ENCODE measurements at places on chromosomes 7 and 10. TPM values are rescaled to one million over a fixed set of nuclear protein-coding genes. Genes with fewer than 3 reads are reported as not detected.

- DNase-seq, result no peak
Observed at GRCh38 chr7:44375926-44376342, 50.5 kb upstream of the CAMK2B start.

DNA sequence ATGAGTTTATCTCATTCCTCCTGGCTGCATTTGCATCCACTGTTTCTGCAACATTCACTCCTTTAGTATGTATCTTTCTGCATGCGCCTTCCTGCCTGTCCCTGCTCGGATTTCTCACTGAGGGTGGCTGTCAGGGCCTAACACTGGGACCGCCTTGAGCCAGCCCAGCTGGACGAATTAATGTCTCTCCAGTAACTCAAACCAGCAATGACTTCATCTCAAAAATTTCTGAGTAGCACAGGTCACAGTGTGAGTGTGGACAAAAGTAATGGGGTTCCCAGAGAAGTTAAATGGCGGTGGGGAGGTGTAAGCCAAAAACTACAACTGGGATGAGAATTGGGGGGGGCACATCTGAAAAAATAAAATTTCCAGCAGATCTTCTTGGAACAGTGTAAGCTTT lies 444.0 kb upstream of the MGMT start:
- DNase-seq, result no peak

Gene PSMG3
- 38.2 TPM for total RNA-seq

DNA sequence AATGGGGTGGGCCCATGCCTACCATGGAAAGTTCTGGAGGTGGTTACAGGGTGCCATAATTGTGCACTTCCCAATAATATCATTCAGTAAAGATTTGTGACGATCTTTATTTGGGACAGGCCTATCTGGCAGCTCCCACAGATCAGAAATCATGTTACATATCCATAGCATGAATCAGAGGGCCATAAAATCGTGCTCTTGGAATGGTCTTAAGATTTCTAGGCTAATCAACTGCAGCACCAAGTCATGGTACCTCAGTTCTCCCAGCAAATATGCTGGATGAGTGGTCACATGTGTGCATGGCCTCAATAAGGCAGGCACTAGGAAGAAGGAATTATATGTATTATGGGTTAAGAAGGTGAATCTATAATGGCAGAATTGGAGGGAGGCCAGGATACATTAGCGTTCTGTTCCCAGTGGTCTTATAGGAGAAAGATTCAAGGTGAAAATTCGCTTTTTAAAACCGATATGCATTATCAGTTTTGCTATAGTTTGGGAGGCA lies 134.7 kb downstream of the NRP1 start:
- no peak for DNase-seq

DNA sequence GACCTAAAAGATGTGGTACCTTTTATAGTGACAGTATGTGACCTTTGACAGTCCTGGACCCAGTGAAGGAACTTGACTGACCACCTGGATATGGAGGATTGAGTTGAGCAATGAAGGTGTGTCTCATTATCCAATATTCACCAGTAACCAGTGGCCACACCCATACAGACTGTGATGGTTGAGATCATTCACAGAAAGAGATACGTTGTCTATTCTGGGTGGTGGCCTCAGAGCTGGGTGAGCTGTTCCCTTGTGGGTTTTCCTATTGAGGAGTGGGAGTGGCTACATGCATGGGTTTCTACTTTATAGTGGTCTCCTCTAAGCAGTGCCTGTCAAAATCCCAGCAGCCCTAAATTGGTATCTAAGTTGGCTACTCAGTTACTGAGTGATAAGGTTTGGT lies 507.4 kb downstream of the SORCS3 start:
- DNase-seq, result no peak

Gene ANKRD30A
- not detected for total RNA-seq

- DNase-seq, result no peak
Observed at GRCh38 chr7:157827045-157827862, 490.4 kb downstream of the DNAJB6 start.

GRCh38 chr7:142943706-142944268 lies 4.5 kb downstream of the LLCFC1 start:
- peak; percentile 50 for DNase-seq

GRCh38 chr10:32093650-32094049 lies 37.4 kb upstream of the KIF5B start:
- DNase-seq, result no peak

DNA sequence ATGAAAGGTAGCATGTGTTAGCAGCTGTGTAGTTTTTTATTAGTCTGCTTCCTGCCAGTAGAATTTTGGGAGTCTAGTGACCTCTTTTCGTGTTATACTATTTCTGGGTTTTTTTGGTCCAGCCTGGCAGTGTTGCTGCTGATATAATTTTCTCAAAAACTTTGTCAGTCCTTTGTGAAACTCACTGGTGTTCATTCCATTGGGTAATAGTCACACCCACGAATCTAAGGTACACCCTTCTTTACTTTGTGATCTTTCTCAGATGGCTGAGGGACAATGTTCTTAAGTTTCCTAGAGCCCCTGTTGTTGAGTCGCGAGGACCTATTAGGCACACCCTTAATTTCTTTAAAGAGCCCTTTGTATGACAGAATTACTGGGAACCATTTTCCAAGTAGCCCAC lies 52.3 kb downstream of the TPST1 start:
- no peak for DNase-seq

DNA sequence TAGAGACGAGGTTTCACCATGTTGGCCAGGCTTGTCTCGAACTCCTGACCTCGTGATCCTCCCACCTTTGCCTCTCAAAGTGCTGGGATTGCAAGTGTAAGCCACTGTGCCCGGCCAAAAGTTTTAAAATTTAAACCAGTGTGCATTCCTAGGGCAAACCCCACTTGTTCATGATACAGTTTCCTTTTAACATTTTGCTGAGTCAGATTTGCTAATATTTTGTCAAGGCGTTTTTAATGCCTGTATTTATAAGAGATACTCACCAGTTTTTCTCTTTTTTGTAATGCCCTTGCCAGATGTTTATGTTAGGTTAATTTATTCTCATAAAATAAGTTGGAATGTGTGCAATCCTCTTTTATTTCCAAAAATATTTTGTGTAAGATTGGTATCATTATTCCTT lies 927.4 kb downstream of the DNAJB9 start:
- no peak for DNase-seq

- DNase-seq, result no peak
Observed at GRCh38 chr7:153604-154003, 38.8 kb upstream of the FAM20C start.

- DNase-seq, result no peak
Observed at GRCh38 chr10:79310200-79310865, 36.9 kb upstream of the PPIF start.

DNA sequence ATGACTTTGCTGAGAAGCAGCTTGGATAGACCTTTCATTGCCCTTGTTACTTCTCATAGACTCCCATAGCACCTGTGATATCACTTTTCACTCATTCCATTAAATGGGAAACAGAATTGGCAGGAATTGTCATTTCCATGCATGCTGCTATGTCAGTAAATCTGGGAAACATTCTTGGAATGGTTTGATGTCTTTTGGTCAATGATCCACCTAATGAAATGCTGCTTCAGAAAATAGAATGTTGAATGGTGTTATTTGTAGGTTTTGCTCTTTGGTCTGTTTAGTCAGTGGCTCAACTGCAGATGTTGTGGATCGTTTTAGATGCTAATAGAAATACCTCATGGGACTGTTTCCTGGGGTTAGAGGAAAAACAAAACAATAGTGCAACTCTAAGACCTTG lies 127.8 kb downstream of the PLPP4 start:
- DNase-seq, result no peak

GRCh38 chr7:81051811-81052413 lies 133.1 kb upstream of the SEMA3C start:
- DNase-seq, result no peak

Gene TASOR2
- total RNA-seq, result 123 TPM

DNA sequence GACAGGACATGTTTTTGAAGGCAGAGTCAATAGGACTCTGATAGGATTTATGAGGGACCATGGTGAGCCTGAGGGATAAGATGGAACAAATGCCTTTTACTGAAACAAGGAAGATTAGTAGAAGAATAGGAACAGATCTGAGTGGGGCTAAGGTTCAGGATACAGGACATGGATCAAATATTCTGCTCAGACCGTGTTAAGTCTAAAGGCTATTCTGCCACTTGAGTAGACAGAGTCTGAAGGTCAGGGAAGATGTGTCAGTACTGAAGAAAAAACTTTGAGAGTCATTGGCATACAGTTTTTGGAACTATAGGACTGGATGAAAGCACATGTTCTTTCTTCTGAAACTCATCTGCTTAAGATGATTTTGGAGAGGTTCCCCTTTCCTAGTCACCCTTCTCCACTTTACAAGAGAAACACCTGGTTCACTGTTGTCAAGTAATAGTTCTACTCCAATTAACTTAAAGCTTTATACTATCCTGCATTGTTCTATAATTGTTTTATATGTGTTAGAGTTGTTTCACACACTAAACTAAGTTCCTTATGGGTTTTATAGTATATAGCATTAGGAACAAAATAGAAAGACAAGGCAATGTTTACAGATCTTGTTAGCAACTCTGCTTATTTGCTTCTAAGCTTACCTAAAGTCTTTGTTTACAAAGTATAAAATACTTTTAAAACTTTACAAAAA lies 43.4 kb downstream of the WASL start:
- no peak for DNase-seq

DNA sequence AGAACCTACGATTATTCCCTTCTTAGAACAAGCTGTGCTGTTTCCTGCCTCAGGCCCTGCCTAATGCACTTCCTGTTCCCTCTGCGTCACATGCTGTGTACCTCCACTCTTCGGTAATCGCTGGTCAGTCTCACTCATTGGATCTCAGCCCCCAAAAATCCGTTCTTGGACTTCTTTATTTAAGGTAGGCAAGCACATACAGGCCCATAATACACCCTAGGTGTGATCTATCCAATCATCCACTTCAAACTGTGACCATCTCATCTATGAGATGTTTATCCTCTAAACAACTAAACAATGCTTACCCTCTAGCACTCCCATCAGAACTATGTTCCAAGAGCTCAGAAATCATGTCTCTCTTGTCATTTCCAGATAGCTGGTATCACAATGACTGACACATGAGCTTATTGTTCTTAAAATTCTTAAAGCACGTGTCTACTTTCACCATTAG lies 83.9 kb downstream of the CADPS2 start:
- no peak for DNase-seq

DNA sequence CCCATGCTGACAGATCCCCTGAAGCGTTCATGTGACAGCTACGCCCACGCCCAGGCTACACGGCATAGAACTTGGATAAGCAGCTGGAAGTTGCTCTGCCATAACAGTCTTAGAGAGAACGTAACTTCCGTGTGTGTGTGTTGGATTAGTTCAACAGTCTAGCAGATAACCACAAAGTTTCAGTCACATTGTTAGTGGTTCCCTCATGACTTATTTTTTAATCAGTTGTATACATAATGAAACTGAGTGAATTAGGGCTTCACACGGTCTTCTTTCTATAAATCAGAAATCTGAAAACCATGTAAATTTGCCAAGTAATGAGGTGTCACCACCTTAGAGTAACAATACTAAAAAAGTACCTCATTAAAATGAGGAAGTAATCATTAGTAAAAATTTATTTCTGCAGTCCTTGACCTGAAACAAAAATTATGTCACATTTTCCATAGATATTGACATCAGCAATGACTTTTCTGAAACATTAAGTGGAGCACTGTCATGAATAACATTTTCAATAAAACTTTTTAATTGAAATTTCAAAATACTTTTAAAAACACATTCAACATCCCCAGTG lies 21.7 kb upstream of the MACC1 start:
- DNase-seq, result no peak

Gene GIMAP2
- not detected for total RNA-seq

DNA sequence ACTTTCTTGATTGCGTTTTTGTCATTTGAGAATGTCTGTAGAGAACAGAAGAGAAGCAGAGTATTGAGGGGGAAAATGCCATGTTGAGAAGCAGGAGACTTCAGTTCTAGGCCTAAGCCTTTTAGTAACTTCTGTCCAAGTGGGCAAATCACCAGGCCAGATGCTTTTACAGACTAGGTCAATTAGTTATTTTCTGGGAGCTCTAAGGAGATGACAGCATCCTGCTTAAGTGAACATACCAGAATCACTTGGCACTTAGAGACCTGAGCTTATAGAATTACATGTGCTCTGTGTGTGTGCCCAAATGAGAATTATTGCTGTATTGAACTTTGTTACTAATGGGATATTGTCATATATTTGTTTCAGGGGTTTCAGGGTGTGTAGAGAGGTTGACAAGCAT lies 24.0 kb downstream of the AGK start:
- no peak for DNase-seq

- peak; percentile 74 for DNase-seq
Observed at GRCh38 chr10:7937315-7937945, 117.1 kb upstream of the GATA3 start.

Gene TBC1D12
- total RNA-seq, result 5.4 TPM

GRCh38 chr10:118234683-118235082 lies 107.4 kb downstream of the FAM204A start:
- DNase-seq, result no peak

DNA sequence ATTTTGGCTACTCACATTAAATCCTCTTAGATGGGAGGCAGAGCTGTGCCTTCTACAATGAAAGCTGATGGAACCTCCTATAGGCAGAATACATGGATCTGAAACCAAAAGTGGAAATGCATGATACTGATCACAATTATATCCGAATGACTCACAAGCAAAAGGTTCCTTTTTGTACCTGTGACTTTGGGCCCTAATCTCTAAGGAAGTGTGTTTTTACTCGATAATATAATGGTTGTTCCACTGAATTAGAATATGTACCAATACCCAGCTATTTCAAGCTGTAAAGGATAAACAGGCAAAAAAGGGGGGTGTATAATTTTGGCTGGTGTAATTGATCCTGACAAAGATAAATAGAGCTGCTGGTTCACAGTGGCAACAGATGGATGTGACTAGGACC lies 17.6 kb upstream of the LAMB1 start:
- no peak for DNase-seq

DNA sequence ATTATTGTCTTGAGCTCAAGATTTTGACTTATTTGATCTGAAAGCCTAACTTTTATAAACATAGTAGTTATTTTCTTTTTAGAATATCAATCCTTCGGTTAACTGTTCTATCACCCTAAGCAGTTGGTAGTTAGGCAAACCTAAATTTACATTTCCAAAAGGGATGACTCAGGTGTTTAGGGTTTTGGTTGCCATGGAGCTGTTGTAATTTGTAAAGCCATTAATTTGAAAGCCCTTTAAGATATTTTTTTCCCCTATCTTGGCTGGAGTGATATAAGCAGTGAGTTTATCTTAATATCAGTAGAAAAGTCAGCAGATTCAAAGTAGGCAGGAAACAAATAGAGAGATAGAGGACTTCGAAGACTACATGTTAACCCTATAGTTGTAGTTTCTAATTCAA lies 1472.6 kb upstream of the CELF2 start:
- DNase-seq, result peak; percentile 9

Gene ZNF736
- total RNA-seq, result 9.2 TPM

Gene SSC4D
- 0.42 TPM for total RNA-seq

Gene TRIM4
- 28.2 TPM for total RNA-seq

Gene LIPM
- total RNA-seq, result not detected

Gene SUFU
- 6.3 TPM for total RNA-seq

DNA sequence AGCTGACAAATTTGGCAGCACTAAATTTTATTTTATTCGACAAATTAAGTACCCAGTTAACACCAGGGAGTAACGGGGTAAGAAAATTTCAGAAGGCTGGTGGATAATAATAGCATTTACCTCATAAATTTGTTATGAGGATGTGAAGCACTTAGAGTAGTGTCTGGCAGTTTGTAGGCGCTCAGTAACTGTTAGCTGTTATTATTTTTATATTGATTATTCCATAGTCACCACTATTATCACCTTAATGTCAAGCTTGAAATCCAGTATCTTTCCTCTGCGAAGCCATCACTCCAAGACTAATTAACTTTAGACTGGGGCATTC lies 563 bp upstream of the COA1 start:
- DNase-seq, result no peak

Gene OR2A1
- total RNA-seq, result not detected

Gene ADCY1
- 0.61 TPM for total RNA-seq

Gene HECW1
- 0.27 TPM for total RNA-seq
